GM18507 (cell line): ENCODE measurements at places on chromosomes 5 and 9.

DNA sequence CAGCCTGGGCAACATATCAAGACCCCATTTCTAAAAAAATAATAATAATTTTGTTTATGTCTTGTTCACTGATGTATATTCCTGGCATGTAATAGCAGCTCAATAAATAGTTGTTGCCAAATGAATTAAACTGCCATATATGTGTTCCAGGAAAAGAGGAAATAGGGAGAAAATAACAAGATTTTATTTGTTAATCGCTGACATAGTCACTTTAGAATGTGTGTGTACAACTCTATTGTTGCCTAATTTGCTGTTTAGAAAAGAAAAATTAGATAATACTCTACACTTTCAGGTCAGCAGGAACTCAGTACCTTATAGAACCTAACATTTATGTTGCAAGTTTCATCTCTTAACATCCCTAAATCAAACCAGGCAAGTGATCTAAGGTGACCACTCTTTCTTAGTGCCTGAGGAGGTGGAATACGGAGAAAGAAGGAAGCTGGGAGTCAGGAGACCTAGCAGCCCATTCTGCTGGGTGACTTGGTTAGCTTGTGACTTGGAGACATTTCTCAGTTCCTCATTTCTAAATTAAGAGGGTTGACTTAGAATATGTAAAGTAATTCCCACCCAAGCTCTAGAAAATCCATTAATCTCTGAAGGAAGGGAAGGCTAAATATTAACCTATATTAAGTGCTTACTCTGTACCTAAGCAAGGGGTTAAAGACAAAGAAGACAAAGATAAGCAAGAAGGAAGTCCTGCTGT is 110.3 kb upstream of the IQGAP2 start:
- no peak for DNase-seq

DNA sequence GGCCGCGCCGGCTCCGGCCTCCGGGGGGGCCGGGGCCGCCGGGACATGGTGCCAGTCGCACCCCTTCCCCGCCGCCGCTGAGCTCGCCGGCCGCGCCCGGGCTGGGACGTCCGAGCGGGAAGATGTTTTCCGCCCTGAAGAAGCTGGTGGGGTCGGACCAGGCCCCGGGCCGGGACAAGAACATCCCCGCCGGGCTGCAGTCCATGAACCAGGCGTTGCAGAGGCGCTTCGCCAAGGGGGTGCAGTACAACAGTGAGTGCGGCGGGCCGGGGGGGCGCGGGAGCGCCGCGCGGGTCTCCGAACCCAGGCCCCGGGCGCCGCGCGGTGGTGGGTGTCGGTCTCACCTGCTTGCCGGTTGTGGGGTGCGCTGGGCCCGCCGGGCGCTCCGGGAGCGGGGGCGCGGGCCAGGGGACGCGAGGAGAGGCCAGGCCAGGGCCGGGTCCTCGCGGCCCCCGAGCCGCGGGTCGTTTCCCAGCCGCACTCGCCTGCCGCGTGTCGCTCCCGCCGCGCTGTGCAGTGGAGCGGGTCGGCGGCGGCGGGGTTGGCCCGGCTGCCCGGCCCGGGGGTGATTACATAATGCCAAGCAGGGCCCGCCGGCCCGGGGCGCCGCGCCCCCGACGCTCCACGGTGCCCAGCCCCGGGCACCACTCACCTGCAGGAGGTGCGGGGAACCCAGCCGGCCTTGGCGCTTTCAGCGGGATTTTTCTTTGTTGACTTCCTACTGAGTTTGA is 492 bp downstream of the RABL6 start:
- no peak for DNase-seq

DNA sequence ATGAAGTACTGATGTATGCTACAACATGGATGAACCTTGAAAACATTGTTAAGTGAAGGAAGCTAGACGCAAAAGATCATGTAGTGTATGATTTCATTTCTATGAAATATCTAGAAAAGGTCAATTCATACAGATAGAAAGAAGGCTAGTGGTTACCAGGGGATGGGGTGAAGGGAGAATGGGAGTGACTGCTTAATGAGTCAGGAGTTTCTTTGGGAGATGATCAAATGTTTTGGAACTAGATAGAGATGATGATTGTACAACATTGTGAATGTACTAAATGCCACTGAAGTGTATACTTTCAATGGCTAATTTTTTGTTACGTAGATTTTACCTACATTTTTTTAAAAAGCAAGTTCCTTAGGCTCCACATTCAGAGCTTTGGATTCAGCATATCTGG is 14.9 kb upstream of the DELE1 start:
- no peak for DNase-seq

- DNase-seq = no peak
Measured at GRCh38 chr5:40551496-40552491, 127.9 kb upstream of the PTGER4 start.

- peak; percentile 12 for DNase-seq
Measured at GRCh38 chr5:149268928-149269557, 2.6 kb upstream of the AFAP1L1 start.

DNA sequence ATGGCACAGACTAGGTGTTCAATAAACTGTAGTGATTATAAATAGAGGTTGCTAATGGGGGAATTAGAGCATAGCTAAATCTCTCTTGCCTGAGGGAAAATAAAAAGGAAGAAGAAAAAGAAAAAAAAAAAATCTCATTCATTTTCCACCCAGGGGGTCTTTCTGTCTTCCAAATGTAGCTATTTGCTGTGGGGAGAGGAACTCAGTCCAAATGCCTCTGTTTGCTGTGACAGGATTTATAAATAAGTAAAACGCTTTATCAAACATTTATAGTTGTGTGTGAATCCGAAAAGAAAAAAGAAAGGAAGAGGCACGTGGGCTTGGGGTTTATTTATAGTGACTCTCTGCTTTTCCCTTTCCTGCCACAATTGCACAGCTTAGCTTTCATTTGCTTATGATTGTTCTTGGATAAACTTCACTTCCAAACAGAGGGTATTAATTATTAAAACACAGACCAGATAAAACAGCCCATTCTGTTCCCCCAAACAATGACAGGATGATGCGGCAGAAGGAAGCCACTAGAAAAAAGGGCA is 245.7 kb downstream of the ASTN2 start:
- no peak for DNase-seq

DNA sequence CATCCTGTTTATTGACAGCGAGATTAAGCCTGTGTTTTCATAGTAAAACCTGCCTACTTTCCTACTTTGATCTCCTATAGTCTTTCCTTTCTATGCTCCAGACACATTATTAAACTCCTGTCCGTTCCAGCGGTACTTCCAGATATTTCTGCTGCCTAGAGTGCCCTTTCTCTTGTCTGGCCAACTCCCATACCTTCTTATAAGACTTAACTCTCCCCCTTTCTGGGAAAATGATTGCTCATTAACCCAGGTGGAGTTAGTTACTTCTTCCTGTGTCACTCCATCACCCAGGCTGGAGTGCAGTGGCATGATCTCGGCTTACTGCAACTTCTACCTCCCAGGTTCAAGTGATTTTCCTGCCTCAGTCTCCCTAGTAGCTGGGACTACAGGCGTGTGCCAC is 33.1 kb downstream of the KDM4C start:
- DNase-seq = no peak

- no peak for DNase-seq
Measured at GRCh38 chr9:124349675-124350493, 65.4 kb downstream of the PSMB7 start.

DNA sequence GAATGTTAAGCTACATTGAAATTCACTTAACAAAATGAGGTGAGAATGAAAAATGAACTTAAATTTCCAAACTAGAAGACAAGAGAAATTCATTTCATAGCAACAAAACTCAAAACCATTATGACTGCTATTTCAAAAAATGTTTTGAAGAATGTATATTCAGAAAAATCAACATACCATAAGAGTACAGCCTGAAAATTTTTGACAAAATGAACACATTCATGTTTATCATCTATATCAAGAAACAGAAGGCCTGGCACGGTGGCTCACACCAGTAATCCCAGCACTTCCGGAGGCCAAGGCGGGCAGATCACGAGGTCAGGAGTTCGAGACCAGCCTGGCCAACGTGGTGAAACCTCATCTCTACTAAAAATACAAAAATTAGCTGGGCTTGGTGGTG is 4.2 kb upstream of the IL6ST start:
- no peak for DNase-seq

GRCh38 chr5:134206627-134207160 is 19.2 kb downstream of the PPP2CA start:
- DNase-seq = no peak

DNA sequence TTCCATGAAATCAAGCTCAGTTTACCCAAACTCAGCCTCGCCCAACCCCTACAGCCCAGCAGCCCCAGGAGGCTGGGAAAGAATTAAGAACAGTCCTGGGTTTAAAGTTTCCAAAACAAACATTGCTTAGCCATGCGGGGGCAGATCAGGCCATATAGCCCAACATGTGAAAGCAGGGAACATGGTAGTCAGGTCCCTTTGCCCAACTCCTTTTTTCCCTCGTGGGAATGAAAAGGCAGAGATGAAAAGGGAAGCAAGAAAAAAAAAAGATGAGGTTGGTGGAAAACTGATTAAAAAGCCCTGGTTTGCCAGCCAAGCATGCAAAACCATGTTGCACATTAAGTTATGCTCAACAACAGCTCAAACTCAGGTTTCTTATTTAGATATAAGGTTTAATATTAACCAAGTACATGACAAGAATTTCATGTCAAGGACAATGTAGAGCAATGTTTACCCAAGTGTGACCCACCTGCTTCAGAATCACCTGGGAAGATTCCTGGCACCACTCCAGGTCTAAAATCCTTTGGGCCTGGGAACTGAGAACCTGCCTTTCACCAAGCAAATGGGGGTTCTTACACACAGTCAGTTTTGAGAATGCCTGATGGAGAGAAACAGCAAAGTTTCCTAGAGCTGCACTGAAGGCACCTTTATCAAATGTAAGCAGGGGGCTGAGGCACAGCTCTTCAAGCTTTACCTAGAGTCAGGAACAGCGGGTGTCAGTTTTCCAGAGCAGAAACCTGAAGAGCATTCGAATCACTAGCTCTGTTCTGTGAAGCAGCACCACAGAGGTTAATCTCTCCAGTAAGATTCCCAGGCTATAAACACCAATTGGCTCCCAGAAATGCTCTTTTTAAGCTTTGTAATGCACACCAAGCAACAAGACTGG is 1.7 kb downstream of the FREM1 start:
- DNase-seq = no peak

DNA sequence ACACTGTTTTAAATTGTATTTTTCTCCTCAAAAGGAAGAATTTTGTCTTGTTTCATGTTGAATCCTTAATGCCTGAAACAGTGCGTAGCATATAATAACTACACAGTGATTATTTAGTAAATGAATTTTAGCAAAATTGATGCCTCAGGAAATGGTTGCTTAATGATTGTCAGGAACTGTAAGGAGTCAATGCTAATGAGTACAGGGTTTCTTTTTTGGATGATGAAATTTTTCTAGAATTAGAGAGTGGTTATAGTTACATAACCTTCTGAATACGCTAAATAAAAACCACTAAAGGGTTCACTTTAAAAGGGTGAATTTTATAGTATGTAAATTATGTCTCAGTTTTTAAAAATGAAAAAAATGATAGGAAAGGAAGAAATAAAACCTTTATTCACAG is 14.9 kb downstream of the FAM151B start:
- DNase-seq = no peak

GRCh38 chr5:151671950-151672349 is 14.8 kb downstream of the SPARC start:
- DNase-seq = no peak

DNA sequence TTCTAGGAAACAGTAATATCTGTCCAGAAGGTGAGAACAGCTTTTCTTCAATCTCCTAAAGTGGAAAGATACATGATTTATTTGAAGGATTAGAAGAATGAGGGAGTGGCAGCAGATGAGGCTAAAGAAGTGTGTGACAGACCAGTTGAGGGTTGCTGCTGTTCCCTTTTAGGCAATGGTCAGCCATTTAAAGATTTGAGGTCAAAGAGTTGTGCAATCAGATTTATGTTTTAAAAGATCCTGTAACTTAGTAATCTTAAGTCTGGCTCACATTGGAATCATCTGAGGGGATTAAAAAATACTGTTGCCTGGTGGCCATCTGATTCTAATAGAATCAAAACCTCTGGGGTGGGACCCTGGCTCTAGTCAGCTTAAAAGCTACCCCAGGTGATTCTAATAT is 4.3 kb upstream of the SGCD start:
- DNase-seq = no peak

DNA sequence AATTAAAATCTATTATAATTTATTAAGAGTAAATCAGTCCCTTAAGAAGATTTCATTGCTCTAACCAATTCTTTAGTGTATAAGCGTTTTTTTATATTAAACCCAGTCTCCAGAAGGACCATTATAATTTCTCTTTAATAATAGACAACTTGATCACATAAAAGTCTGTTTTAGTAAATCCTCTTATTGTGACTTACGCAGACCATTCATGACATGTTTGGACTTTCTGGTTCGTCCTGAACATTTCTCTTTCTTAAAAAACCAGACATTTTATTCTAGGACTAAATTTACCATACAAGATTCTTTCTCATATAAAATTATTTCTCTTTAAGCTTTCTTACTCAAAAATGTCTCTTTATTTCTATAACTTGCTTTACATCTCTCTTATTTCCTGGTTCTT is 196.2 kb upstream of the RAI14 start:
- no peak for DNase-seq

DNA sequence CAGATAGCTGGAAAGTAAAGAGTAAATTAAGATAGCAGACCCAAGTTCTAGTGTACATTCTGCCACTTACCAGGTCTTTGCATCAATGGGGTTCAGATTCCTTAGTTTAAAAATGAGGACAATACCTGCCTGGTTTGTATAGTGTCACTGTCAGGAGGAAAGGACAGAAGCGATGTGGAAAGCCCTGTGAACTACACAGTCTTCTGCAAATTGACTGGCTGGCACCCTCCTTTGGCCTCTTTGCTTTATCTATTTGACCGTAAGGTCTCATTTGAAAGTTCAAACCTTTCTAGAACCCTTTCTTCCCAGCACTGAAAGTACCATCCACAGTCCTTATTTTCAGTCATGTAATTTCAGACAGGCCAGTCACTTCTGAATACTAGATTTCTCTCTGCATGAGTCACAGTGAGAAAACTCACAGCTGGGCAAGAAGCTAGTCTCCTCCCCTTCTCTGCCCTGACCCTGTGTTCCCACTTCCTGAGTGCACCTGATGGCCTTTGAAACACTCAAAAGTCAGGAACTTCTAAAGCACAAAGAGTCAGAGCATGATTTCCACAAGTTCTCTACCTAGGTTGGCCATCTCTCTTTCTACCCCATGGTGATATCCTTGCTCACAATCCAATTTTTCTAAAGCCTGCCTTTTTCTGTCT is 91.3 kb upstream of the RASEF start:
- no peak for DNase-seq

DNA sequence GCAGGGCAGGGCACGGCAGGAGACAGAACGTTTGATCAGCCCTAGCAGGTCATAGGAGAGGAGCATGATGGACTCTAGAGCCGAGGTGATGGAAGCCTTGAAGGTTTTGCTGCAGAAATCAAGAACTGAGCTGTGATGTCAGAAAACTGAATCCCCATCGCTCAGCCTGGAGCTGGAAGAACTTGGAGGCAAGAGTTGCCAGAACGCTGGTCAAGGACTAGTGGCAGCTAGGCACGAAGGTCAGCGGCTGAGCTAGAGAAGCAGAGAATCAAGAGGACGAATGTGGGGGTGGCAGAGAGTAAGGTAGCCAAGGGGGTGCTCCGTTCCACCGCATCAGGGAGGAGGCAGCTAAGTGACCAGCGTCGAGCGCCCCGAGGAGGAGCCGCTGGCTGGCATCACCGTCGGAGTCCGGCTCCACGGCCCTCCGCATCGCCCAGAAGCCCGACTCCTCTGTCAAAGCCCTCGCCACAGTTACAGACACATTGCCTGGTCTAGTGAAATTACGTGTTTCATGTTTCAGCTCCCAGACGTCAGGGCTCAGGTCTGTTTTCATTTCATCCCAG is 1.2 kb upstream of the GALNT10 start:
- DNase-seq = no peak
